ACHN (cell line): ENCODE measurements at places on chromosomes 3 and 15.

- DNase-seq: no peak
These were observed 185.8 kb downstream of the KCNH8 start for GRCh38 chr3:19334120-19334519.

DNA sequence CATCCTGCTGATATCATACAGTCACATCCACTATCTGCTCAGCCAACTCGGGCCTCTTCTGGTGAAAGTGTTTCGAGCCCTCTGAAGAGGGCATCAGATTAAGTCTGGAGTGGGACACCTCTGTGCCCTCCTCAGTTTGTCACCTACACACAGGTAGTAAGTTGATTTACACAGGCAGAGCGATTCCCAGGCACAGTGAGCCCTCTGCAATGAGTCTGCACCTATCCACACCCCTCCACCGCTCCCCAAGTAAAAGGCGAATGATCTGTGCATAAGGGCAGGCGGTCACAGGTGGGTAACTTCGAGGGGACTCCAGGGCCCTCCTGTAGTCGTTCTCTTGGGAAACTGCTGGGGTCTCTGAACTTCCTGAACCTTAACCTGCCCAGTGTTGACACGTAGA is 152.0 kb downstream of the ATP10A start:
- no peak for DNase-seq

DNA sequence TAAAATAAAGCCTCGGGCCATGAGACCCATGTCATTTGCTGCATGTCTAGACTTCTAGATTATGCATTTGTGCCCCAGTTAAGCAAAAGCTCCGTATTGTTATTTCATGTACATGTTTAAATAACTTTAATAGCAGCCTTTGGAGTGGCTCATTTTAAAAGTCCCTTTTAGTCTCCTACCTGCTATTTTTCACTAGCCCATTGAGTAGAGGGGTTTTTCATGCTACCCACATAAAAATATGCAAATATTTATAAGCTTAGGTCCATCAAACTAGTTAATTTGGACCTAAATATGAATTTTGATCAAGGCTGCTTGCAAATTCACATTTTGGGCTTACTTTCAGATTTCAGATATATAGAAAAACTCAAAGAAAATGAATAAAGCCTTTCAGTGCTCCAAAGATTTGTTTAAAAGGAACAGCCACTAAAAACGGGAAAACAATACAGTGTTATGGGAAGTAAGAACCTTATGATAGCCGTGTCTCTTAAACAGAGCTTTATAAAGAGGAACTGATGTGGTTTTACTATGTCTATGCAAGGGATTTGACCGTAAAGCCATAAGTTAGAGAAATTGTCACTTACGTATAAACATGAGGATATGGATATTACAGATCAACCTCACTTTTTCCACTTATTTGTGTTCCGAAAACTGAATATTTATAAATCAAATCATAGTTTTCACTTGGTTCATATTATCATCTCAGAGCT is 30.0 kb downstream of the FILIP1L start:
- no peak for DNase-seq

- no peak for DNase-seq
These were observed 16.0 kb downstream of the DNAJC19 start for GRCh38 chr3:180973543-180973942.

- no peak for DNase-seq
These were observed 48.4 kb upstream of the RPL35A start for GRCh38 chr3:197901626-197902025.

DNA sequence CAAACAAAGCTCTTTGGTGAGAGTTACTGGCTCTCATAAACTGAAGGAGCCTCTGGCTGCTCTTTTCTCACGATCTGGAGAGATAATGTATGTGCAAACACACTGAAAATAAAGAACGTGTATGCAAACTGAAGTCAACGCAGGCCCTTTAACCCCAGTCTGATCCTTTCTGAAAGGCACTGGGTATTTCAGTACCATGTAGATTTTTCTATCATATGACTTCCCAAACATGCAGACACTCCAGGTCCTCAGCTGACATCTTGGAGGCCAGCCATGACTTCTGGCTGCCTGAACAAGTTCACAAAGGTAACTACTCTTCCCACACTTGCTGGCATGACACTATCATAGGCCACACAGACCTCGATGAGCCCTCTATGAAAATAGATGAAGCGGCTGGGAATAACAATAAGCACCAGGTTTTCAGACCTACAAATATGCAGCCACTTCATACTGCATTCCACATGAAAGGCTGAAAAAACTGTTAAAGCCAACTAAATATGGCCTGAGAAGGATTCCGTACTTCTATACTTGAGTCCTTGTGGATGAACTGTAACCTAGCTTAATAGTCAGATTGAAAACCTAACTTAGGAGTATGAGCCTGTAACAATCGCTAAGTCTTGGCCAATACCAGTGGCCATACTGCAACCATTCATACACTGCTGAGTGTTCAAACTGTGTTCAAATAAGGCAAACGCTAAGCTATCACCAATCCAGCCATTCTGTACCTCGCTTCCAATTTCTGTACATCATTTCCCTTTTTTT is 121.3 kb downstream of the THRB start:
- DNase-seq: no peak

- DNase-seq: peak; percentile 4
These were observed 26.7 kb downstream of the CEP70 start for GRCh38 chr3:138567403-138567802.

DNA sequence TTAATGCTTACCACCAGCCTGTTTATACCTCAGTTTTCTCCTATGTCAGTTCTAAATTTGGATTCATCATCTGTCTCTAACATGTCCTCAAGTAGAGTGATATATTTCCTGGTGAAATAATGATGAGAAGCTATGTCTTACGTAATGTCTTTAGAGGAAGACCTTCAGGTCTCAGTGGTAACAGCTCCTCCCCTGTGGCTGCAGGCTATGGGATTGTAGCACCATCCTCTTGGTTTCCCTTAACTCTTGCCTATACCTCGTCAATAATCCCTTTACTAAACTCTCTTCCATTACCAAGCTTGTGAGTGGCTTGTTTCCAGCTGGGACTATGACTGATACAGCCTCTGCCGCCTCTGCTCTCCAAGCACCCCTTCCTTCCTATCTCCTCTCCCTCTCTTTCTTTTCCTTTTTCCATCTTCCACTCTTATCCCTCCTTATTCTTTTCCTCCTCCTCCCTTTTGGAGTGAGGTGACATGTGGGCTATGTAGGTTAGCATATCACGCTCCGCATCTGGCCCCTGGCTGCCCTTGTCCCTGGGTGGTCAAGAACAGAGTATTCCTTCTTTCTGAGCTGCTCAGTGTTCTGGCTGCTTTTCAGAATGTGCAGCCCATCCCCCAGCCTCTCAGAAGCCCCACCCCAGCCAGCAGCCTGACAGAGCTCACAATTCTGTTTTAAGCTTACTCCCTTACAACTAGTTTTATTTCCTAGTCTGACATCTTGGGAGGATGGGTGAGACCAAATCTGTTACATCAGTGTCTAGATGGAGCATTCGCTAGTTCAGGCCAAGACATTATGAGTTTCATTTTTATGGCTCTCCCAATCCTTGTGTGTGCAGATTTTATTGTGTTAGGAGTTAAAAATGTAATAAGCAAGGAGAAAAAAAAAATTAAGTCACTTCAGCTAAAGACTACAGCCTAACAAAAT is 75.0 kb upstream of the RNU6-1 start:
- DNase-seq: no peak

DNA sequence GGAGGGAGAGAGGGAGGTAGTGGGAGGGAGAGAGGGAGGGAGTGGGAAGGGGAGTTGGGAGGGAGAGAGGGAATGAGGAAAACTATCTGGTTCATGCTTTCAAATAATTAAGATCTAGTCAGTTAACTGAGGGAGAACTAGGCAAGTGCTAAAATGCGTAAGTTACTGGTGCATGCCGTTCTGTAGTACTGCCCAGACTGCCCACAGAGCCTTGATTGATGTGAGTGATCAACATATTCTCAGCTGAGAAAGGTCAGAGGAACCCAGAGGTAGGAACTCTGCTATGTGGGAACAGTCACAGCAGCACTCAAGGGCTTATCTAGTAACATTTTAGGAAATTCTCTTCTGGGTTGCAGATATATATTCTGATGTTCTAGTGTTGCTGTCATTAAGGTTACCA is 149.8 kb upstream of the ROBO1 start:
- DNase-seq: no peak

DNA sequence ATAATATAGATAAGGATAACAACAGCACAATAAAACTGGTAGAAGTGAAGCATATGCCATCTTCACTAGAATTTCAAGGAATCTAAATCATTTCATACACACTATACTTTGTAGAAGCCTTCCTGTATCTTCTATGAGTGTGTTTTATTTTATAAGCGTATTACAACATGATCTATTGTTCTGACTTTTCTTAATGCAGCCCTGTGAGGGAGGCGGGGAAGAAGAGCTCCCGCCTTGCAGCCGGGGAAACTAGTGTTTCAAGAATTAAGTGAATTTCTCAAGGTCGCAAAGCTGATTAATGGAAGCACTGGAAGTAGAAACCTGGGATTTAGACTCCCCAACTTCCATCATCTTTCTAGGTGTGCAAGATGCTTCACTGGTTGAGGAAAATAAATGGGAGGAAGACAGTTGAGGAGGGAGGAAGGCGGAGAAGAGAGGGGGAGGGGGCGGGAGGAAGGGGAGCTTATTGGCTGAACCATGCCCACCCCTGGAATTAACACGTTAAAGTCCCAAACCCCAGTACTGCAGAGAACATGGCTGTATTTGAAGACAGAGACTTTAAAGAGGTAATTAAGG is 32.9 kb downstream of the VGLL4 start:
- DNase-seq: no peak

DNA sequence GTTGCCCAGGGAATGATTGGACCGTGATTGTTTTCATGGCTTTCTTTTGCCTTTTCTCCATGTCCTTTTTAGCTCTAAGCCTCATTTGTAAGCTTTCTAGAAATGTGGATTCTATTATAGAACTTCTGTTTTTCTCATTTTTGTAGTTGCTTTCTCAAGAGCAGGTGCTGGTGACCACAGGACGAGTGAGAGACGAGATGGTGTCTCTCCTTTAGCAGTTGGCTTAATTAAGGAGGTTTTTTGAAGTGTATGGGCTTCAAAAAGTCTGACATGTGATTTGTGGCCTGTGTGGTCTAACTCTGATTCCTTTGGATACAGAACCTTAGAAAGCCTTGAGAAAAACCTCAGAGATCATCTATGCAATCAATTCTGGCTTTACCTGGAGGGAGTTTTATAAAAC is 292.8 kb downstream of the LPP start:
- no peak for DNase-seq

DNA sequence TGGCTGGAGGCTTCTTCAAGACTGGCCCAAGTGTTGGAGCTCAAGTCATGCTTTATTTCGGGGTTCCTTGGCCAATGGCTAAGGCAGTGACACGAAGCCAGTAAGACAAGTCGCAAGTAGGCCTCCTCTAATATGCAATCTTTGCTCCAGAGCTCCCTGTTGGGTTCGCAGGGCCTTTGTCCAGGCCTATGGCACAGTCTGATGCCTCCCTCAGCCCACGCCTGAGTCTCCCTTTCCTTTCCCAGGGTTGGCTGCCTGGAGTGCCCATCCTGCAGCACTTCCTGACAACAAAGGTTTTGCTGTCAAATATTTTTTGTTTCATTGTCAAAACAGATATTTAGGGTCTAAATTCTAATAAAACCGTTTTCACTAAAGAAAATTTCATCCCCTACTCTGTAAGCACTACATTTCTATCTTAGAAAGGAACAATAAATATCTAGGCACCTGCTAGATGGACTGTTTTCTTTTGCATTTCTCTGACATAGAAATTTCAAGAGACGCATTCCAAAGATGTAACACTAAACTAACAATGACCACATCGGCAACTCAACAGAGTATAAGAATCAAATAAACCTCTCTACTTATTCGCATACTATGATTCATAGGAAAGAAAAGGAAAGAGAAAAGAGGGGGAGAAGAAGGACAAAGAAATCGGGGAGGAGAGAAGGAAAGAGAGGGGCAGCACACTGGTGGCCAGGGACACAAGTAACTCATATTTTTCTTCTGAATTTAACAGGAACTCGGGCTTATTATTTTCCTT is 393.1 kb upstream of the ATP11B start:
- no peak for DNase-seq

DNA sequence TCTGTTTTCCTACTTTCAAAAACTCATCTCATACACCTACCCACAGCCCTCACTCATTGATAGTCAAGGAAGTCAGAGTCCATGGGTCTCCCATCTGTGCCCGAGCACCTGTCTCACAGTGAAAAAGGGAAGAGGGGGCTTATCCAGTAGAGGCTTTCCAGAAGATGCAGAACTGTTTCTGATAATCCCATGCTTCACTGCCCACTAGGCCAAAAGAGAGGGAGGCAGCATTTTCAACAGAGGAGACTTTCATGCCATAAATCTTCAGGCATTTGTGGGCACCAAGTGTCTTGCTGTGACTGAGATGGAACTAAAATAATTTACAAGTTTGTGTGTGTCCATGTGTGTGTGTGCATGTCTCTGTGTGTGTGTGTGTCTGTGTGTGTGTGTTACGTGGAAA is 117.9 kb upstream of the PHLDB2 start:
- DNase-seq: no peak

DNA sequence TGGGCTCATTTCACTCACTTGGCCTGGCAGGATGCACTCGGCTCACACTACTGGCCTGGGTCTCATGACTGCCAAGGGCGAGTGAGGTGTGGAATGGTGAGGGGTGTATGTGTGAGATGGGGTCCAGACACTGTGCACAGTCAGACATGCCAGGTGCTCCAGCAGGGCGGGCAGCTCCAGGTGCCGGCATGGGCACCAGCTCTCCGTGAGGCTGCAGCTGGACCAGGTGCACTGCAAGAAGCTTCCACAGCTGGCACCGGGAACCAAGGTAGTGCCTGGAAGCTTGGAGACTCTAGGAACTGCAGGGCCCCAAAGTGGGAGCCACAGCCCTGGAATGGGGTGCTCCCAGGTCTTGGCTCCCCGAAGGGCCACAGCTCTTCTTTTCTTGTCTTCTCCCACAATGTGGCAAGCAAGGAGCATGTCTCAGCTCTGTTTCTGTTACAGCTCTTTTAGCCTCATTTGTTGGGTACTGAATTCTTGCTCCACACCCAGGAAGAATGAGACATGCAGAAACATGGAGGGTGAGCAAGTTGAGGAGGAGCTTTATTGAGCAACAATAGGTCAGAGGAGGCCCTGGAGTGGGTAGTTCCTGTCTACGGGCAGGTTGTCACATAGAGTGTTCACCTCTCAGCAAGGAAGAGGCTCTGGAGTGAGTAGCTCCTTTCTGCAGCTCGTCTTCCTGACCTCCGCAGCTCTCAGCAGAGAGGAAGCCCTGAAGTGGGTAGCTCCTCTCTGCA is 762.8 kb downstream of the CADM2 start:
- no peak for DNase-seq

DNA sequence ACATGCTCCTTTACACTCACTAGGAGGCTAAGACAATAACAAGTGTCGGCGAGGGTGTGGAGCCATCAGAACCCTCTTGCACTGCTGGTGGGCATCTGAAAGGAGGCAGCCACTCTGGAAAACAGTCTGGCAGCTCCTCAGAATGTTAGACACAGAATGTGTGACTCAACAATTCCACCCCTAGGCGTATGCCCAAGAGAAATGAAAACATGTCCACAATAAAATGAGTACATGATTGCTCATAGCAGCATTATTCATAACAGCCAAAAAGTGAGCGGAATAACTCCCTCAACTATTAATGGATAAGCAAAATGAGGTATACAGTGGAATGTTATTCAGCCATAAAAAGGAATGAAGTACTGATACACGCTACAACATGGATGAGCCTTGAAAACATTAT is 57.8 kb downstream of the WNT7A start:
- no peak for DNase-seq

GRCh38 chr3:134357914-134358811 is 16.1 kb downstream of the AMOTL2 start:
- DNase-seq: peak; percentile 92
